ENCODE measurements at places on chromosomes 7 and 10. TPM values are rescaled to one million over a fixed set of nuclear protein-coding genes. Genes with fewer than 3 reads are reported as not detected.

DNA sequence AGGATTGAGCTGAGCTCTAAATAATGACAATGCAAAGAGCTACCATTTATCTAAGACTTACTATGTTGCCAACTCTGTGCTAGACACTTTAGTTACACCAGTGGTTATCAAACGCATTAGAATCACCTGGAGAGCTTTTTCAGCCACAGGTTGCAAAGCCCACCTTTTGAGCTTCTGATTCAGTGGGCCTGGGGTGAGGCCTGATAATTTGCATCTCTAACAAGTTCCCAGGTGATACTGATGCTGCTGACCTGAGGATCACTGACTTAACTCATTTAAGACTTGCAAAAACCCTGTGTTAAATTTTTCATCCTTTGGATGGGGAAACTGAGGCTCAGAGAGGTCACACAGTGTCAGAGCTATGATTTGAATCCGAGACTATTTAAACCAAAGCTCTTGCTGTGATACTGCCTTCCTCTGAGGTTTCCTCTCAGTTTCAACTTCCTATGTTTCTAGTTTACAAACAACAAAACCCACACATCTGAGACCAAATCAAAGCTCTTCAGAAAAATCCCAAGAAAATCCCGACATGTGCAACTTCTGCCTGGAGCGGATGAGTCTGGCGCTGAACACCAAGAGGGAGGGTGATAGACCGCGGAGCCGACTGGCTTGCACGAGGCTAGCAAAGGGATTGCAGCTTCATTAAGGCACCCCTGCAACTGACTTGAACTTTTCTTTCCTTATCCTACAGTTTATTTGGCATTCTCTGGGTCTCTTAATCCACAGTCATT, 124.9 kb downstream of the CYP26A1 start:
- DNase-seq: no peak

GRCh38 chr10:47043928-47044538, 132.8 kb downstream of the PTPN20 start:
- no peak for DNase-seq

- no peak for DNase-seq
Observed at GRCh38 chr7:97118306-97118917, 914 bp downstream of the SDHAF3 start.

- no peak for DNase-seq
Observed at GRCh38 chr10:69961881-69962745, 90.5 kb upstream of the MACROH2A2 start.

DNA sequence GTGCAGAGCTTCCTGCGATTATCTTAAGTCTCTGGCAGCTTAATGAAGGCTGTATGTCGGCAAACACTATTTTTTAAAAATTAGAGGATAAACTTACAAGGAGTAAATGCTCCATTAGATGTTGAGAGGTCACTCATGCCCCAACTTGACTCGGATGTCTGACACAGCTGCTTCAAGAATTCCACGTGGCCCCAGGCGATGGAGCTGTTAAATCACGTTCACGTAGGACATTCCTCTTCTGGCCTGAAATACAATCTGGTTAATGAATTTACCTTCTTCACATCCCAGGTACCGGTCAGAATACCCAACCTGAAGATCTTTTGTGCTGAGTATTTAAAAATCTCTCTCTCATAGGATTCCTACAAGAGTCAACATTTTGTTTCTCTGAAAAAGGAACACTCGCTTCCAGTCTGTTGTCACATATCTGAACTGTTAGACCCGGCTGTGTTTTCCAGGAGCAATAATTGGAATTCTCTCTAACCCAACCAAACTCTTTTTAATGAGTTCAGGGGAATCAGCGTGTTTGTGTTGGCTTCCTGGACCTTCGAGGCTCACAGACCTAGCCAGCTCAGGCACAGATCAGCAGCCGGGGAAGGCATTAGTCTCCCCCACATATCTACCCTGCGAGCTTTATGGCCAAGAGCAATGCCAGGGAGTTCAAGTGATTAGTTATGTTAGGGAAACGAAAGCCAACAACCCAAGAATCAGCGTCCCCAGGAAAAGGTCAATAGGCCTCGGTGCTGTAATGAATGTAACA, 284.9 kb downstream of the FGFR2 start:
- DNase-seq: no peak

GRCh38 chr7:155188821-155189581, 108.7 kb upstream of the INSIG1 start:
- DNase-seq: no peak

GSDME gene
- total RNA-seq: 6.0 TPM

CASTOR2 gene
- total RNA-seq: 2.0 TPM
